CD4-positive, alpha-beta memory T cell (primary cell): ENCODE measurements at places on chromosomes 12 and 14.
A peak's percentile ranks its signal among the peaks of the same experiment; 100 is the strongest.

DNA sequence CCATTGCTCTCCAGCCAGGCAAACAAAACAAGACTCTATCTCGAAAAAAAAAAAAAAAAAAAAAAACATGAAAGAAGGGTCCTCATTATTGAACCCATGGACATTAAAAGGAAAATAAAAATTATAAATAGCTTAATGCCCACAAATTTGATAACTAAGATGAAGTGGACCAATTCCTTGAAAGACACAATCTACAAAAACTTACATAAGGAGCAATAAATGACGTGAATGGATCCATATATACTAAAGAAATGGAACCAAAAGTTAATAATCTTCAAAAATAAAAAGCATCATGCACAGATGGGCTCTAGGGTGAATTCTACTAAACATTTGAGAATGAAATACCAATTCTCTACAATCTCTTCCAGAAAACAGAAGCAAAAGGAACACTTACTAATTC is 47.7 kb upstream of the AP4S1 start:
- DNase-seq, result no peak

DNA sequence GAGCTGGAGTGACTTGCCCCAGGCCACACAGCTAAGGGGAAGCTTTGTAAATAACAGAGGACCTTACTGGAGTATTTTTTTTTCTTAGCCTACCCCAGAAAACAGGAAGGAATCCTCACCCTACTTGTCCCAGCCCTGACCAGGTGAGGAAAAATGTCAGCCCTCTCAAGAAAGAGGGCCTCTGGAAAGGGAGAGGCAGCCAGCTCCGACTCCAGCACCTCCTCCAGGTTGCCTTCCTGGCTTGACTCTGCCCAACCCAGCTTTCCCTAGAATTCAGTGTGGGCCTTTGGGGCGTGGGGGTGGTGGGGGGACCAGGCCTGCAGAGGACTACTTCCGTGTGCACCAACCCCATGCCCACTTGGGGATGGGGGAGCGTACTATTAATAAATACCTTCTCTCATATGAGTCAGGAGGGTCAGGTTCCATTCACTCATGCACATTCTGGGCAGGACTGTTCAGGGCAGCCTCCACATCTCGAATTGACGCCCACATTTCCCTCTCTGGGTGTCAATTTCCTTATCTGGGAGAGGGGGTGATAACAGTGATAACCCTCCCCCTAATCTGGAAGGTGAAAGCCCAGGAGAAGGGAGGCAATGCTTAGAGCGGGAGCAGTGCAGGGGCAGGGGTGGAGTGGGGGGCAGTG is 5.2 kb downstream of the RHOF start:
- no peak for DNase-seq

DNA sequence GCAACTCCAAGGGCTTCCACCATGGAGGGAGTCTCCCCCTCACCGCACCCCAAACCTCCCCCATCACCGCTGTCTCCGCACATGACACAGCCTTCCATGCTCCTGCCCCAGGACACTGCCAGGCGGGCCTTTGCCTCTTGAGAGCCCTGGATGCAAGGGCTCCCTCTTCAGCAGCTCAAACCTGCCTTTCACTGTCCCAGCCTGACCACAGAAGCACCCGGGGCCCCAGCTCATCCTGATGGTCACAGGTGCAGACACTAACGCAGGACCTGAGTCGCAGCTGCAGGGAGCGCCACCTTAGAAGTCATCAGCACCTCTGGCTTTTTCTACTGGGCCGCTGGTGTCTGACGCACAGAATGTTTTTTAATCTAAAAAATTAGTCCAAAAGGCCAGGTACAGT is 54.0 kb downstream of the SYNE3 start:
- DNase-seq, result no peak

- DNase-seq, result no peak
These were observed 16.2 kb downstream of the CDK17 start for GRCh38 chr12:96383991-96384390.

GRCh38 chr14:104302794-104303405 is 164.5 kb downstream of the KIF26A start:
- DNase-seq, result no peak

DNA sequence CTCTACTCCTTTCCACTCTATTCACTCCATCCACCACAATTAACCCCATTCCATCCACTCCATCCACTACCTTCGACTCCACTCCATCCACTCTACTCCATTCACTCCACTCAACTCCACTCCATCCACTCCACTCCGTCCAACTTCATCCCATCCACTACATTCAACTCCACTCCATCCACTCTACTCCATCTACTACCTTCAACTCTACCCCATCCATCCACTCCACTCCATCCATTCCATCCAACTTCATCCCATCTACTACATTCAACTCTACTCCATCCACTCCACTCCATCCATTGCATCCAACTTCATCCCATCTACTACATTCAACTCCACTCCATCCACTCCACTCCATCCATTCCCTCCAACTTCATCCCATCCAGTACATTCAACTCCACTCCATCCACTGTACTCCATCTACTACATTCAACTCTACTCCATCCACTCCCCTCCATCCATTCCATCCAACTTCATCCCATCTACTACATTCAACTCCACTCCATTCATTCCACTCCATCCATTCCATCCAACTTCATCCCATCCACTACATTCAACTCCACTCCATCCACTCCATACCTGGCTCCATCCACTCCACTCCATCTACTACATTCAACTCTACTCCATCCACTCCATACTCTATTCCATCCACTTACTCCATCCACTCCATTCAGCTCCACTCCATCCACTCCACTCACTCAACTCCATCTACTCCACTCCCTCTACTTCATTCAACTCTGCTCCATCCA is 16.4 kb downstream of the HNF1A start:
- DNase-seq, result no peak

DNA sequence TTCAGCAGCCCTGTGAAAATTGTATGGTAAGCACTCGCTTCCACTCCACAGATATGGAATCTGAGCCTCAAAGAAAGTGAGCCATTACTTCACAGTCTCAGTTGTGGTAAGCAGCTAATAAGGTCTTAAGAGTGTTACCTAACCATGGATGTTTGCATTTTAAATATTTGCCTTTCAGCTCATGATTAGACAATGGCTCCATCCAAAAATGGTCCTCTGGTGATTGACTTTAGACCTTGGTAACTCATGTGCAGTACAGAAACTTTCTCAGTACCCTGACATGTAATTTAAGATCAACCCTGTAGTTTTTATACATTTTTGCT is 1.8 kb downstream of the A2M start:
- DNase-seq, result no peak

GRCh38 chr12:71295953-71296352 is 138.2 kb upstream of the TSPAN8 start:
- DNase-seq, result no peak

GRCh38 chr14:85454226-85454813 is 75.6 kb upstream of the FLRT2 start:
- no peak for DNase-seq

DNA sequence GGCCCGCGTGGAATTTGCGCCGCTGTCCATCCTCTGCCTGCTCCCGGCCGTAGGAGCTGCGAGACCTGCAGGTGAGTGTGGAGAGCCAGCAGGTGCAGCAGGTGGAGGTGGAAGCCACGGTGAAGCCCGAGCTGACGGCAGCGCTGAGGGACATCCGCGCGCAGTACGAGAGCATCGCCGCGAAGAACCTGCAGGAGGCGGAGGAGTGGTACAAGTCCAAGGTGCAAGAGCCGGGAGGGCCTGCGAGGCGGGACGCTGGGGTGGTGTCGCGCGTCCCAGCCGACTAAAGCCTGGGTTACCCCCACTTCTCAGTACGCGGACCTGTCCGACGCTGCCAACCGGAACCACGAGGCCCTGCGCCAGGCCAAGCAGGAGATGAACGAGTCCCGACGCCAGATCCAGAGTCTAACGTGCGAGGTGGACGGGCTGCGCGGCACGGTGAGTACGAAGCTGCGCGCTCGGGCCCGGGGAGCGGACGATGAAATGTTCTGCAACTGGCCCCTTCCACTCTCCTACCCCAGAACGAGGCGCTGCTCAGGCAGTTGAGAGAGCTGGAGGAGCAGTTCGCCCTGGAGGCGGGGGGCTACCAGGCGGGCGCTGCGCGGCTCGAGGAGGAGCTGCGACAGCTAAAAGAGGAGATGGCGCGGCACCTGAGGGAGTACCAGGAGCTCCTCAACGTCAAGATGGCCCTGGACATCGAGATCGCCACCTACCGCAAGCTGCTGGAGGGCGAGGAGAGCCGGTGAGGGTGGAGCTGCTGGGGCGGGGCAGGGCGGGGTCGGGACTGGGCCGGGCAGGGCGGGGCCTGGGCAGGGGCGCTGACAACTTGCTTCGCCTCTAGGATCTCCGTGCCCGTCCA is 2.1 kb downstream of the PRPH start:
- DNase-seq, result peak; percentile 41

DNA sequence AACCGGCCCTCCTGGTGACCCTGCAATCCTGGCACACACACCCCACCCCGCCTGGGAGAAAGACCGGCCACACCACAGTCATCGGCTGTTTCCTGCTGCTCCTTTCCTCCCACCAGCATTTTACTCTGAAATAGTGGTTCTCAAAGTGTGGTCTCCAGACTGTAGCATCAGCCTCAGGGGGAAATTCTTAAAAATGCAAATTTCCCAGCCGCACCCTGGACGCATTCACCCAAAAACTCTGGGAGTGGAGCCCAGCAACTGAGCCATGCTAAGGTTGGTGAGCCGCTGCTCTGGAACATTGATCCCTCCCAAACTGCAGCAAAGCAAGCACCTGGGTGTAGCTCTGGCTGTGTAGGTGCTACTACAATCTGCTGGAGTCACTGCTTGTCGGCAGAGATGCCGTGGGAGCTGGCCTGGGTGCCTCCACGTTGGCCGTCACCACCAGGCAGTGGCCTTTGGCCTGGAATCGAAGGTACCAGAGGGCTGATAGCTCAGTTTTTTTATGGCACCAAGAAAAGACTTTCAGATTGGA is 38.4 kb upstream of the BCL2L14 start:
- peak; percentile 11 for DNase-seq

DNA sequence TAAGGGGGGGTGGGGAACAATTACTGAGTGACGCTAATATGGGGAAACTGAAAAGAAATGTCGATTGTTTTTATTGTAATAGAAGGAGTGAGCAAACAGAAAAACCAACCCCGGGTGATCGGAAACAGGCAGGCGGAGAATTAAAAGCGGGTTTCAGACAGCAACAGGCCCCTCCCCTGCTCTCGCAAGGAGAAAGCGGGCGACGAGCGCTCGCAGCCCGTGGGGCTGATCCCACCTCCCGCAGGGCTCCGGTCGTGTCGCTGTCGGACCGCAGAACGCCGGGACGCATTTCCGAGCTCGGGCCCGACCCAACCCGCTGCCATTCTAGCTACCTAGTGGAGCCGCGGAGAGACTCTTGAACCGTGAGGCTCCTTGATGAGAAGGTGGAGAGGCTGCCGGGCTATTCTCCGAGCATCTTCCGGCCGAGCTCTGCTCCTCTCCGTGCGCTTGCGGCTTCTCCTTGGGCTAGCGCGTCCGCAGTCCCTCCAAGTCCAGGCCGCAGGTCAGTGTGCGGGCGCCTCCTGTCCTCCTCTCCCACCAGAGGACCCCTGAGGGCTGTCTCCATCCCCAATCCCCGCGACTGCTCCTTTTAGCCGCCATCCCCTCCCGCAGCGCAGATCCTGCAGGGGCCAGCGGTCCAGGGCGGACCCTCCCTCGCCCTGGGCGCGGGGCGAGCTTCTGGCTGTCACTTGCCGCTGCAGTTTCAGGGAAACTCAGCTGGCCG is 4.1 kb upstream of the PAX9 start:
- no peak for DNase-seq

GRCh38 chr14:75476274-75476995 is 45.8 kb upstream of the BATF start:
- DNase-seq, result no peak
